T-helper 9 cell (primary cell): ENCODE measurements at places on chromosomes 7 and 10.

GRCh38 chr10:63547628-63548360 is 26.6 kb downstream of the REEP3 start:
- DNase-seq = no peak

DNA sequence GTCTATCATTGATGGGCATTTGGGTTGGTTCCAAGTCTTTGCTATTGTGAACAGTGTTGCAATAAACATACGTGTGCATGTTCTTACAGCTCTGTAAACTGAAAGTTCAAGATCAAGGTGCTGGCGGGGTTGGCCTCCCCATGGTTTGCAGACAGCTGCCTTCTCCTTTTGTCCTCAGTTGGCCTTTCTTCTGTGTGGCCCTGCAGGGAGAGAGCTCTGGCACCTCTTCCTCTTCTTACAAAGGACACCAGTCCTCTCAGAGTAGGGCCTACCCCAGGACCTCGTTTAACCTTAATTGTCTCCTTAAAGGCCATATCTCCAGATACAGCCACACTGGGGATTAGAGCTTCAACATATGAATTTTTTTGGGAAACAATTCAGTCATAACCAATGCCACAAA is 462.7 kb downstream of the TCERG1L start:
- DNase-seq = no peak

DNA sequence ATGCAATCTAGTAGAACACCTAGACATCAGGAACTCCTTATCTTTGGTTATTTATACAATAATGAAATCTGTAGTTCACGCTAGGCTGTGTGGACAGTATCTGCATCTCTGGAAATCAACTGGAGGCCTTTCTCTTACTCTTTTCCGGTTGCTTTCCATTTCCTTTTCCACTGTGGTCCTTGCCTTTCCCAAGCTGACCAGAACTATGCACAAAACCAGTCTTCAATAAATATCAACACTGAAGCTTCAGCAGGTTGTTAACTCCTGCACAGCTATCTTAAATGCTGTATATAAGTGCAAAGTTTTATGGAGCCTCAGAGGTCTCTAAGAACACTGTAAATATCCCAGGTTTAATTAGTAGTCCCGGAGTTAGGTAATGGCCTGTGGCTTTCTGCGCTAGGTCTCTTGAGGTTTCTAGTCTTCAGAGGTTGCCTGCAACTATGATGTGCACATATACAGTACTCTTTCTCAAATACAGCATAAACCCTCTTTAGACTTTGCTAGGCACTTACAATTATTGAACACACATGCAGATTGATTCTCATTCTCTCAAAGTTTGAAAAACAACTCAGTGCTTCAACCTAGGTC is 2.4 kb downstream of the KLLN start:
- DNase-seq = no peak

GRCh38 chr10:55800602-55801352 is 560.3 kb downstream of the ZWINT start:
- DNase-seq = no peak

- no peak for DNase-seq
Measured at GRCh38 chr7:56079450-56080185, 13.1 kb downstream of the PHKG1 start.

GRCh38 chr10:46033602-46034011 is 3.2 kb upstream of the NCOA4 start:
- no peak for DNase-seq

- DNase-seq = no peak
Measured at GRCh38 chr7:17696422-17696821, 243.9 kb downstream of the SNX13 start.

GRCh38 chr7:99139036-99139435 is 4.9 kb downstream of the SMURF1 start:
- DNase-seq = no peak

DNA sequence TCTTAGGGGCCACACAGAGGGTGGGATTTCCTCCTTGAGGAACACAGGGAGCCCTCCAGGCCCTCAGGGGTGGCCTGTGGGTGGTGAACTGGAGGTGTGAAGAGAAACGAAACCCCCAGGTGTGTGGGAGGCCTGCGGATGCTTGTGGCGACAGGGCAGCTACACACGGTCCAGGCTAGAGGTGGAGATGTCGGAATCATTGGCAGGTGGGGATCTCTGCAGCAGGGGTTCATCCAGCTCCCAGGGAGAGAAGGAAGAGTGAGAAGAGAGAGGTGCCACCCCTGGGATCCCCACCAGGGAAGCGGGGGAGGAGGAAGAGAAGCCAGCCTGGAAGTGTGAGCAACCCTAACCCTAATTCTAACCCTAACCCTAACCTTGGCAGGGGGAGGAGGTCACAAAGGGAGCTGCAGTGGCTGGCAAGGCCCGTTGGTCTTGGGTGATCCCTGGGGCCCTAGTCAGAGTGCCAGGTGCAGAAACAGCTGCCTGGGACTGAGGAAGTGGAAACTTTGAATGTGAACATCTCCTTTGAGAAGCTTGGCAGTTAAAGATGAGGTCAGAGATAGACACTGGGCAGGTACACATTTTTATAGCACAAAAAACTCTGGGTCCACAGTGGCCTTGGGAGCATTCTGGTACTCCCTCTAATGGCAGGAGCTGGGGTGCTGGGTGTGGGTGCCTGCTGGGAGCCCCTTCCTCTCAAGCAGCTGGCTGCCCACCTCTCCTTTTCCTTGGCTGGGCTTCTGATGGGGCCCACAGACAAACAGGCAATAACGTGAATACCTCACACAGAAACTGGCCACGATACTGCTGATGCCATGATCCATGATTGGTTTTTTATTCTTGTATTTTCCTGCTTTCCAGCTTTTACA is 6.8 kb upstream of the AEBP1 start:
- no peak for DNase-seq

GRCh38 chr10:122264436-122264835 is 6.7 kb upstream of the BTBD16 start:
- no peak for DNase-seq

DNA sequence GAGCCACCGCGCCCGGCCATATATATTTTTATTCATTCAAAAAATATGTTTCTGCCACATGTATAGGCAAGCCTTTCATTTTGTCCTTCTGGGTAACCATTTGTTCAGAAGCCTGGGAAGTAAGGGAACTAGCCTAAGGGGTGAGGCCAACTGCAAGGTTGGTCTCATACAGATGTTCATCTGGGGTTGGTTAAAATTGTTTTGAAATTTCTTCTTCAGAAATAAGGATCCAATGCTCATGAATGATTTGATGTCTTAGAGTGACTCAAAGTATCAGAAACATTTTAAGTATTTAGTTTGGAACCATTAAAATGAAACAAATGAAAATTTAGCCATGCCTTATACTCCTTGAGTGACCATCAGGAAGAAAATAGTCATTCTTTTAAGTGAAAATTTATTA is 397.2 kb downstream of the SUGCT start:
- DNase-seq = no peak

- DNase-seq = no peak
Measured at GRCh38 chr7:74115326-74115725, 31.7 kb downstream of the LIMK1 start.

DNA sequence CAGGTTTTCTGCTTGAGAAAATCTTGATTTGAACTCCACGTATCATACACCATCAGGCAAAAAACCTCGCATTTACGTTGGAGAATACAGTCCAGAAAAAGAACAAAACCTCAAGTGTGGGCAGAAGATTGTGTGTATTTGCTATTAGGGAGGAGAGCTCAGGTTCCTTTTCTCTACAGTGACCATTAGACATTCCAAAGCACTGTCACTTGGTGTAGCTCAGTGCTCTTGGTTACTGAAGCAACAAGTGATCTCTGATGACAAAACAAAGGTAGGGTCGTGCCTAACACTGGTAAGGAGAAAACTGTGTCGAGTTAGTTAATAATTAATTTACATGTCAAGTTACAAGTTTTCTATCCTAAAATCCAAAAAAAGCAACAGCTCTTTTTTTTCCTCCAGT is 72.6 kb downstream of the C1GALT1 start:
- DNase-seq = no peak

GRCh38 chr10:26642896-26643653 is 54.4 kb upstream of the PDSS1 start:
- no peak for DNase-seq

DNA sequence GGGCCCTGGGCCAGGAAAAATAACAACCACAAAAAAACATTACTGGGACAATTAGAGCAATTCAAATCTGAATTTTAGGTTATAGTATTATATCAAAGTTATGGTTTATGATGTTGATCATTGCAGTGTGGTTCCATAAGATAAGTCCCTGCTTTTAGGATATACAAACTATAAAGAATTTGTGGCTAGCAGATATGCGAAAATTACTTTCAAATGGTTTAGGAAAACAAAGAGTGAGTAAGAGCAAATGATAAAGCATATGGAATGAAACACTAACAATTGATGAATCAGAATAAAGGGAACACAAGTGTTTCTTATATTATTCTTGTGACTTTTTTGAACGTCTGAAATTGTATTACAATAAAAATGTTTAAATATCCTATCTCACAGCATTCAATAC is 64.4 kb upstream of the HECTD2 start:
- no peak for DNase-seq

GRCh38 chr10:14543046-14543903 is 212.6 kb upstream of the FRMD4A start:
- DNase-seq = no peak

- no peak for DNase-seq
Measured at GRCh38 chr10:71239946-71240795, 27.8 kb downstream of the UNC5B start.

DNA sequence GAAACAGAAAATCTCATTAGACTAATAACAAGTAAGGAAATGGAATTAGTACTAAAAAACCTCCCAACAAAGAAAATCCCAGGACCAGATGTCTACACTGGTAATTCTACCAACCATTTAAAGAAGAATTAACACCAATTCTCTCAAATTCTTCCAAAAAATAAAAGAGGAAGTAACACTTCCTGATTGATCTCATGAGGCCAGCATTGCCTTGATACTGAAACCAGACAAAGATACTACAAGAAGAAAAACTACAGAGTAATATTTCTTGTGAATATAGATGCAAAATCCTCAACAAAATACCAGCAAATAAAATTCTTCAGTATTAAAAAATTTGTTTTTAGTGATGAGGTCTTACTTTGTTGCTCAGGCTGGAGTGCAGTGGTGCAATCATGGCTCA is 21.3 kb downstream of the GCK start:
- DNase-seq = no peak
